ENCODE measurements at places on chromosomes 1 and 21.

DNA sequence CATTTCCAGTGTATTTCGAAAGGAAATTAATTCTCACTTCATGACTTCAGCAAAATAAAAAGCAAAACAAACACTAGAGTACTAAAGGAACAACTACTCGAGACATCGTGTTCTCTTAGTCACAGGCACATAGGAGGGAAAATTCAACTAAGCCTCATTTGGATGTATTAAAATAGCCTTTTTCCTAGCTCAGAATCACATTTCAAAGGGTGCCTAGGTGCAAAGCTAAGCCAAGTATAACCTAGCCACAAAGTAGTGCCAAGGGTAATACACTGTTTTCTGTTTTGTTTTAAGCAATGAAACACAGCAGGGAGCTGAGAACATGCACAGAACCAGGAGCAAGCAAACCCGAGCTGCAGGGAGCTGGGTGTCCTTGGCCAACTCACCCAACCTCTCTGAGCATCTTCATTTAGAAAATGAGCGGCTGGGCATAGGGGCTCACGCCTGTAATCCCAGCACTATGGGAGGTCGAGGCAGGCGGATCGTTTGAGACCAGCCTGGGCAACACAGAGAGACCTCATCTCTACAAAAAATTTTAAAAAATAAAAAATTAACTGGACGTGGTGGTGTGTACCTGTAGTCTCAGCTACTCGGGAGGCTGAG is 26.6 kb upstream of the ACBD6 start:
- no peak for ATAC-seq

- ATAC-seq: no peak
These were observed 253.2 kb downstream of the PTPRC start for GRCh38 chr1:198892065-198892464.

DNA sequence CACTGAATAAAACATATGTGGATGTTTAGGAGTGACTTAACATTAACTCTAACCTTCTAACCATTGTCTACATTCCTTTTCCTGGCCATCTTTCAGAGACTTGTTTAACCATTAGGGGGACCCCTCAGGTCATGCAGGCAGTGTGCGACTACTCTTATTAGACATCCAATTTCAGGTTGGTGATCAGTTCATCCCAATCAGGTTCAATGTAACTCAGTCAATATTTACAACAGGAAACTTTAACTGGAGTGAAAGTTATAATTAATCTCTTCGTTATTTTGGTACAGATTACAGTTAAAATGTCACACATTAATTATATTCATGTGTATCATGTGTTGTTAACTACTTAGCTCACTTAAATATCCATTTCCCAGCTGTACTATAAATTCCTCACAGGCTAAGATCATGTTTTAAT is 68.8 kb upstream of the RGS1 start:
- no peak for ATAC-seq

- ATAC-seq: no peak
These were observed 25.7 kb downstream of the WARS2 start for GRCh38 chr1:119114786-119115185.

- ATAC-seq: no peak
These were observed 30.7 kb downstream of the FOXO6 start for GRCh38 chr1:41391834-41392527.

DNA sequence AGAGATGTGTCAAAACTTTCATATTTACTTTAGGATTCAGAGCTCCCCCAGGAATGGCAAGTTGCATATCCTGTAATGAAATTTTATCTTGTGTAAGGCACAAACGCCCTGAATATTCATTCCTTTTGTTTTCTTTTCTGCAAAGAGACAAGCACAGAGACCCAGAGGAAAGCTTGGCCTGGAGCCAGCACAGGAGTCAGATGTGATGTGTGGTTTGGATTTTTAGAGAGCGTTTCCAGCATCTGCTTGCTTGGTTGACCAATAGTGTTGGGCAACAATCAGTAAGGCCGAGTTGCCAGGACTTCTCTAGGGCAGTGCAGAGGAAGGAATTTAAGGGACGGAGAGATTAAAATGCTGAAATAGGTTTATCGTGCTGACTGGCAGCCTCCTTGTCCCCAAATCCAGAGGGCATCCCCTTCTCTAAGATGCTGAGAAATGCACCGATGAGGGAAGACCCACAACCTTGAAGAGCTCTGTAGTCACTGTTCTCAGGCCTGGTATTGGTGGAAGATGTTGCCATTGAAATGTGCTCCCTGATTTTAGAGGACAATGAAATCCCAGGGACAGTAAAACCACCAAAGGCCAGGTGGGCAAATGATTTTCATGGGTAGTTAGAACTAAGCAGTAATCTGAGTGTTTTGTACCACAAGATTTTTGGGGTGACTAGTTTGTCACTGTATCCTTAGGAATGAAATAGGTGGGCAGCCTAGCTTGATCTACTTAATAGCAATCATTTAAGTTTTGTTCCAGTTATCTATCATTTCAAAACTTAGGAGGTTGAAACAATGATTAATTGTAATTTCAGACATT is 37.9 kb upstream of the RHOU start:
- ATAC-seq: no peak

Data from esophagus mucosa (tissue), 1 donor.